Stomach (tissue), 19 donors: ENCODE measurements at places on chromosomes 16 and 17. TPM values are rescaled to one million over a fixed set of nuclear protein-coding genes. Genes with fewer than 3 reads are reported as not detected.

- no peak overlapping the region for H3K4me3 ChIP-seq
- no peaks in the 10 kb centered on the region for H3K4me1 ChIP-seq
- no peaks in the 10 kb centered on the region for H3K27me3 ChIP-seq
- no peak for DNase-seq
- no peaks in the 10 kb centered on the region for H3K36me3 ChIP-seq
These were observed 42.1 kb upstream of the TAOK1 start for GRCh38 chr17:29347831-29348629.

- no peaks in the 10 kb centered on the region for H3K27me3 ChIP-seq
- no peak overlapping the region for H3K27ac ChIP-seq
- H3K4me1 ChIP-seq: no peaks in the 10 kb centered on the region
- no peak overlapping the region for H3K4me3 ChIP-seq
- DNase-seq: no peak
- no peaks in the 10 kb centered on the region for H3K36me3 ChIP-seq
These were observed 61.7 kb upstream of the ZNF469 start for GRCh38 chr16:88320947-88321634.

- peaks cover 35% of the 10 kb centered on the region for H3K27me3 ChIP-seq
- no peaks in the 10 kb centered on the region for H3K36me3 ChIP-seq
These were observed 37.1 kb upstream of the TEKT1 start for GRCh38 chr17:6868582-6868981.

- H3K36me3 ChIP-seq: no peaks in the 10 kb centered on the region
- H3K27ac ChIP-seq: peak within 1 kb of the TSS; percentile 89
- peaks cover 14% of the 10 kb centered on the region for H3K4me1 ChIP-seq
- DNase-seq: peak; percentile 91
These were observed at the start of gene TMEM238L for GRCh38 chr17:10803830-10804475. Gene TMEM238L, minus strand, starts transcription at chr17:10804099. Its CDS starts 136 bp downstream, at chr17:10803963.

- peaks cover 100% of the 10 kb centered on the region for H3K36me3 ChIP-seq
- H3K4me1 ChIP-seq: no peaks in the 10 kb centered on the region
- DNase-seq: no peak
- H3K27ac ChIP-seq: peak overlapping the region; percentile 54
- H3K27me3 ChIP-seq: no peaks in the 10 kb centered on the region
These were observed 10.7 kb downstream of the COL1A1 start for GRCh38 chr17:50190603-50191358.

- H3K36me3 ChIP-seq: no peaks in the 10 kb centered on the region
- no peak overlapping the region for H3K27ac ChIP-seq
- H3K4me1 ChIP-seq: peaks cover 13% of the 10 kb centered on the region
These were observed 663 bp upstream of the GINS2 start for GRCh38 chr16:85689285-85689949.

GRCh38 chr17:76491271-76492122 lies 9.7 kb downstream of the RHBDF2 start:
- no peak overlapping the region for H3K4me3 ChIP-seq
- H3K27me3 ChIP-seq: no peaks in the 10 kb centered on the region
- H3K4me1 ChIP-seq: peaks cover 49% of the 10 kb centered on the region
- H3K27ac ChIP-seq: peak overlapping the region; percentile 92
- DNase-seq: no peak

Gene ADAD2
- total RNA-seq: not detected

Gene COPZ2
- 12.3 TPM for total RNA-seq

Gene CA4
- 30.1 TPM for total RNA-seq

Gene RNF222
- not detected for total RNA-seq

Gene TSR3
- 34.7 TPM for total RNA-seq

Gene PLCG2
- 52.7 TPM for total RNA-seq
